NCI-H446 (cell line): ENCODE measurements at places on chromosomes 16 and 17.

DNA sequence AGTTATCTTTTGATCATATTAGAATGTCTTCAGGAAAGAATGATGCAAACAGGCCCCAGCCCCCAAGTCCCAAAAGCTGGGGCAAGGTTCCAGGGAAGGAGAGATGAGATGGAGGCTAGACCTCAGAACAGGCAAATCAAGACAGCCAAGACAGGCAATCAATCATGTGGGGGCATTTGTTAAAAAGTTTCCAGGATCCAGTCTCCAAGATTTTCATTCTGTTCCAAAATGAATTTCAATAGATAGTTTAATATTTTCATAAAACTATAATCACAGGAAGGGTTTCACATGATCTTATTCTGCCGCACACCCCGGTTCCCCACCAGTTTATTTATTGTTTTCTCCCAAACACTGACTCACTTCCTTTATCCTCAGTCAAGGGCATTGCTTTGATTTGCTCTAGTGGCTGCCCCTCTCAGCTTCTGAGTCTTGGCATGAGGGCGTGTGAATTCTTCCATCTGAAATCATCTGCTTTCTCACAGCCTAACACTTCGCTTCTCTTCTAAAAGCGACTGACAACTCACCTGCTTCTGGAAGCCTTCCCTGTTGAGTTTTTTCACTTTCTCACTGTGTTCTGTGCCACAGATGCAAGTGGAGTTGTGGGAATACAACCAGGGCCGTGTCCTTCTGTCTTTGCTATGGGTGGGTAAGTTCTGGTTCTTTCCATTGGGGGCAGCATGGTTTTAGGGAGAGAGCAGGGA is 12.2 kb upstream of the TERF2 start:
- DNase-seq, result peak; percentile 56

GRCh38 chr16:31325171-31325570 is 29.8 kb upstream of the ITGAX start:
- DNase-seq, result no peak

GRCh38 chr17:6092903-6093468 is 22.8 kb downstream of the WSCD1 start:
- DNase-seq, result no peak

DNA sequence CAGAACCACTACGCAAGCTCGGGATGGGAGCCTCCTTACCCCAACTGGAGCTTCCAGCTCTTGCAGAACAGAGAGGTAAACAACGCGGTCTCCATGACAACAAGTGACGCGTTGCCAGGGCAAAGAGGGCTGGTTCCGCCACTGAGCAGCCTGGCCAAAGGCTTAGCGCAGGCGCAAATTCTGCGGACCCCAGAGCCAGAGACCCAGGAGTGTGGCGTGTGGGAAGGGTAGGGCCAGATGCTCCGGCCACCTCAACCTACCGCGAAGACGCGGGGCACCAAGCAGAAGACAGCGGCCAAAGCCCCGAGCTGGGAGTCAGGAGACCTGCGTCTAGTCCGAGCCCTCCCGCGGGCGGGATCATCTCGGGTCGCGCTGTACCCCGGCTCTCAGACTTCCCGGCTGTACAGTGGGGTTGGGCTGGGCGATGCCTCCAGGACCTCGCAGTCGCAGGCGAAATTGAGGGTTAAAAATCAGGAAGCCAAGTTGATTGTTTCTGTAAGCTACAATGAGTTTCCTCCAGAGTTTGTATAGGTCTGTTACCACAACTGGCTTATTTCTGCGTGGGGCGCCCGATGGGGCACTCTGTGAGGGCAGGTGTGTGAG is at the start of gene TEKT1:
Gene TEKT1, minus strand, starts transcription at position 69 of the 603 bp plus-strand sequence. CDS start 1,353 bp downstream, outside the sequence.
- no peak for DNase-seq

GRCh38 chr16:12587170-12587569 is 216.5 kb downstream of the CPPED1 start:
- no peak for DNase-seq

- peak; percentile 64 for DNase-seq
Measured at GRCh38 chr16:89175280-89176146, 4.0 kb downstream of the CDH15 start.

GRCh38 chr17:72297326-72298115 is 176.7 kb downstream of the SOX9 start:
- DNase-seq, result peak; percentile 55

- no peak for DNase-seq
Measured at GRCh38 chr16:52563767-52564611, 17.0 kb upstream of the TOX3 start.

DNA sequence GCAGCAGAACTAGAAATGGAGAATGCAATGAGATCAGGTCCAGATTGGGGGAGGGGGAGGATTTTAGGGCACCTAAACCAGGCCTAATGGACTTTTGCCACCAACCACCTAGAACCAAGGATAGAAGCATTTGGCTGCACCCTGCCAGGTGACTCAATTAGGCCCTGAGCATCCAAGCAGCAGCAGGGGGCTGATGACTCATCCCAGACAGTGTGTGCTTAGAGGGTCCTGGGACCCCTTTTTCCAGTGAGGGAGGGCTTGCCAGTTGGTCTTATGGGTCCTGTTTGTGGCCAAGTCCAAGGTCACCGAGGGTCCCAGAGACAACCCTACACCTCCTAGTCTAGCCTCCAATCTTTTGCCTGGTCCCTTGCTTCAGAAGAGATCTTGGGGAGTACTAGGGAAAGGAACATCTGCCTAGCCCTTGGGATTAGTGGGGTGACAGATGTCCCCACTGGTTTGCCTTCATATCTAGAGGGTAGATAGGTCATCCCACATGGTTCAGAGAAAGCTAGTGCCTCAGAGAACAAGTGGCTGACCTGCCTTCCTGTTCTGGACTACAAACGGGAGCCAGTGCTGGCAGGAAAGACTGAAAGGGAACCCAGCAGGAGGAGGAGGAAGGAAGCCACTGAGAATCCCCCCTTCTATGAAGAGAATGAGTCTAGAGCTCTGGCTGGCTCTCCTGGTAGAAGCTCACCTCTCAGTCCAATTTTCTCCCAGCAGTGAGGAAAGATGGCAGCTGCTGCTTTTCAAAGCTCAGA is 1.6 kb upstream of the TBKBP1 start:
- no peak for DNase-seq

- DNase-seq, result no peak
Measured at GRCh38 chr17:50332196-50332595, 13.7 kb upstream of the XYLT2 start.

DNA sequence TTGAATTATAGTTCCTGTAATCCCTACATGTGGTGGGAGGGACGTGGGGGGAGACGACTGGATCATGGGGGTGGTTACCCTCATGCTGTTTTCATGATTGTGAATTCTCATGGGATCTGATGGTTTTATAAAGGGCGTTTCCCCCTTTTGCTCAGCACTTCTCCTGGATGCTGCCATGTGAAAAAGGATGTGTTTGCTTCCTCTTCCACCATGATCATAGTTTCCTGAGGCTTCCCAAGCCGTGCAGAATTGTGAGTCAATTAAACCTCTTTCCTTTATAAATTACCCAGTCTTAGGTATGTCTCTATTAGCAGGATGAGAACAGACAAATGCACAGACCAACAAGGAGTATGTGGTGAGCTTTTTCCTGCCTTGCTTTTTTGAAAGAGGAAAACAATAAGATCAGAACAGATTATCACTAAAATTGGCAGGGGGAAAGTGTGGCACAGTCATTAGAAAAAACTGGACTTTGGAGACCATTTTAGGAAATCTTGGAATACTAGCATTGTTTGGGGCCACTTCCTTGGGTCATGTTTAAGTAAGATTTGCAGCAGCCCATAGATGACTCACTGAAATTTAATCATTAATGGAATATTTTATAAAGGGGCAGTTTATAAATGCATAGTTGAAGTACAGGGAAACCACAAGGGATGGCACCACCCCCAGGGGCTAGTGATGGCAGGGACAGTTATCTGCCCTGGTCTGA is 352.8 kb downstream of the CDH13 start:
- no peak for DNase-seq

- no peak for DNase-seq
Measured at GRCh38 chr17:63975541-63976092, 2.9 kb upstream of the SCN4A start.

GRCh38 chr17:69913216-69913615 is 161.8 kb upstream of the KCNJ16 start:
- no peak for DNase-seq

DNA sequence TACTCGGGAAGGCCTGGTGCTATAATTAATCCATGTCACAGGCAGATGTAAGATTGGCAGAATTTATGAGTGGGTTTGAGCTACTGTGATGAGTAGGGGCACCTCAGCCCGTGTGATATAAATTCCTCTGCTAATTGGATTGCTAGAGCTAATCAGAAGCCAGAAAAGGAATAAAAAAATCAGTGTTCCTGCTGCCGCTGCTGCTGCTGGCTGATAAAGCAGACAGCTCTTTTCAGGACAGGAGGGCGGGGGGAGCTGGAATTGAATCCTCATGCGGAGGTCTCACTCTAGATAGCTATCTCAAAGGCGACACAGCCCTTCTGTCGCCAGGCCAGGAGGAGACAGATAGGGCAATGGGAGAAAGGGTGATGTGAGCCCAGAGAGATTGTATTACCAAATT is 182.7 kb upstream of the ZFHX3 start:
- DNase-seq, result no peak
